ENCODE measurements at places on chromosomes 1 and 21.

- DNase-seq: no peak
Measured at GRCh38 chr1:107545056-107545577, 404.3 kb downstream of the NTNG1 start.

DNA sequence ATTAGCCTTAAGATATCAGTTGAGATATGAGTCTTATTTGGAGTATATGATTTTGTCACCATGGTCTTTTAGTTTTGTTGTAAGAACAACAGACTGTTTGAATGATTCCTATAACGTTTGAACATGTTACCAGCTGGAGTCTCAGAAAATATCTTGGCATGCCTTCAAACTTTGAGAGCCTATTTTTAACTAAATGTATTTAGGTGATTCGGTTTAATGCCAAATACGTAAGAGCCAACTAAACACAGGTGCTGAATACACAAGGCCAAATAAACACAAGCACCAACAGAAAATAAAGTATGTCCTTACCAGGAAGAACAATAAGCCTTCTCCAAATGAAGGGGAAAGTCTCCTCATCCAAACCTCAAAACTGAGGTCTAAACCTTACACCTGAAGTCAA lies 48.6 kb downstream of the PRKACB start:
- DNase-seq: no peak

- no peak for DNase-seq
Measured at GRCh38 chr1:199319341-199319740, 680.5 kb downstream of the PTPRC start.

DNA sequence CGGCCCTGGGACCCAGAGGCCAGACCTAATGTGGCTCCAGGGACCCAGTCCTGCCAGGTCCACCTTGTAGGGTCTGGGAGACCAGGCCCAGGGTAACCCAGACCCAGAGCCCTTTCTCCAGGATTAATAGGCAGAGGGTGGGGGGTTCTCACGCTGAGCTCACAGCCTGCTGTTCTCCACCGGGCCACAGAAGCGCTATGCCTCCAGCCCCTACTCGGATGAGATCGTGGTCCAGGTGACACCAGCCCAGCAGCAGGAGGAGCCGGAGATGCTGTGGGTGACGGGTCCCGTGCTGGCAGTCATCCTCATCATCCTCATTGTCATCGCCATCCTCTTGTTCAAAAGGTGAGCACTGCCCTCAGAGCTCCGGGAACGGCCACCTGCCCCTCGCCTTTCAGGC lies 43.3 kb upstream of the KDM4A start:
- DNase-seq: no peak

- no peak for DNase-seq
Measured at GRCh38 chr1:19453741-19454201, 31.6 kb downstream of the CAPZB start.

- peak; percentile 97 for DNase-seq
Measured at GRCh38 chr1:26431979-26432695, at the start of gene DHDDS. DHDDS (plus strand) TSS chr1:26432321; CDS start chr1:26432946, 625 bp downstream.

GRCh38 chr21:28883931-28884330 lies 108.7 kb downstream of the LTN1 start:
- DNase-seq: no peak

GRCh38 chr1:108113496-108113895 lies 86.6 kb downstream of the SLC25A24 start:
- DNase-seq: no peak

DNA sequence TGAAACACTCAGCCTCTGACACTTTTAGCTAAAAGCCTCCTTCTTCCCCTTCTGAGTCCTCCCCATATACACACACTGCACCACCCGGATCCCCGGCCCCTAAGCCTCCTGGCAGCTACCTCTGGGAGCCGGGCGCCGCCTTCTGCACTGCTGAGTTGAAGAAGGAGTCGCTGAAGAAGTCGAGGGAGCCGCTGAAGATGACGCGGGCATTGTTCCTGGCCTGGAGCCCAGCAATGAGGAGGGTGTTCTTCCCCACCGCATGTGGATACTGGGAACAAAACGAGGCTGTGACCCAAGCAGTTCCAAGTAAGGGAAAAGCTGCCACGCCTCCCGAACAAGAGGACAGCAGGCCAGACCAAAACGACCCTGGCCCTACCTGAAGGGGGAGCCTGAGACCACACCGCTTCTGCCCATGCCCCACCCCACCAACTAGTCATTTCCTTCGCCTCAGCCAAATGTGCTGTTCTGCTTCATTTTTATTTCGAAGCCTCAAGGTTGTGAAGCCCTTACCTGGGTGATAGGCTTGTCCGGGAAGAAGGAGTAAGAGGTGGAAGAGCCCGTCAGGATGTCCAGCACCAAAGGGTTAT lies 7.0 kb downstream of the DDOST start:
- DNase-seq: no peak

DNA sequence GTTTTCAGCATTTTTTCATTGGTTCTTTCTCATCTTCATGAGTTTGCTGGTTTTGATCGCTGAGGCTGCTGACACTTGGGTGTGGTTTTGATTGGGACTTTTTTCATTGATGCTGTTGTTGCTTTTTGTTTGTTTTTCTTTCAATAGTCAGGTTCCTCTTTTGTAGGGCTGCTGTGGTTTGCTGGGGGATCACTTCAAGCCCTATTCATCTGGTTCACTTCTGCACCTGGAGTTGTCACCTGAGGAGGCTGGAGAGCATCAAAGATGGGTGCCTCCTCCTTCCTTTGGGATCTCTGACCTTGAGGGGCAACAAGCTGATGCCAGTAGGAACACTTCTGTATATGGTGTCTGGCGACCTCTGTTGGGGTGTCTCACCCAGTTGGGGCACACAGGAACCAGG lies 1279.9 kb upstream of the TMPRSS15 start:
- no peak for DNase-seq

GRCh38 chr1:169363046-169363730 lies 4.4 kb downstream of the NME7 start:
- no peak for DNase-seq

DNA sequence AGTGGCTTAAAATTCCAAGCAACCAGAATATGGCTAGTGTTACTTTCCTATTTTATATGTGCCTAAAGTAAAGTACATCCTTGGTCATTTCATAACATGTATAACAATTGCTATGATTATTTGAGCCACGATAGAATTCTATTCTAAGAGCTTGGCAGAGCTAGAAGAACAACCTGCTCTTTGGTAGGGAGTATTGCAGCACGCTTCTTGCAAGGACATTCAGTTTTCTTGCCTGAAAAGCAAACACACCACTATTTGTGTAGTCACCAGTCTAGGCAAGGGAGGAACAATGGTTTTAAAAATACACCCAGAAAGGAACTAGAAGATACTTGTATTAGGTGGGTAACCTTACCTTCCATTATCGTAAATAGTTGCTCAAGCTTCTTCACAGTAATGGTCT lies 51.5 kb downstream of the CNST start:
- DNase-seq: no peak

DNA sequence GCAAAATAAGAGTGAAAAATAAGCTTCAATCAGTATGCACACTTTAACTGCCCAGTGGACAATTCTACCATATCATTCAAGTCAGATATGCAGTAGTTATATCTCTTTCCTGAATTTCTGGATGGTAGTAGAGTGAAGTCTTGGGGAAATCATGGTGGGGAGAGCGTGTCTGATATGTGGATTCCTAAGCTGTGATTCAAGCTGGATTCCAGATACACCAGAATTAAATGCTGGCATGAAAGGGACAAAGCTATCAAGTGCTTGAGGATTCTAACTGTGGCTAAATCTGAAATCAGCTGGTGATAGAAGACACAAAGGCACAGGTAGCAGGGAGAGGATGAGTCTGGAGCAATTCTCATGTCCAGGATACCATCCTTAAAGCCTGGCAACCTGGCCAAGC lies 323.5 kb downstream of the DUSP10 start:
- no peak for DNase-seq

DNA sequence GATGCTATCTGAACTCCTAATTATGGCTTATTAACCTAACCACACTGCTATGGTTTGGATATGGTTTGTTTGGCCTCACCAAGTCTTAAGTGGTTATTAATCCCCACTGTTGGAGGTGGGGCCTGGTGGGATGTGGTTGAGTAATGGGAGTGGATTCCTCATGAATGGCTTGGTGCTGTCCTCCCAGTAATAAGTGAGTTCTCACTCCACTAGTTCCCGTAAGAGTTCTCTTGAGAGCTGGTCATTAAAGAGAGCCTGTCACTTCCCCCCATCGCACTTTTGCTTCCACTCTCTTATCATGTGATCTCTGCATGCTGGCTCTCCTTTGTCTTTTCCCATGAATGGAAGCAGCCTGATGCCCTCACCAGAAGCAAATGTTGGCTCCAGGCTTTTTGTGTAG lies 328.8 kb downstream of the PLA2G4A start:
- DNase-seq: no peak

- DNase-seq: no peak
Measured at GRCh38 chr1:93770640-93771039, 89.0 kb upstream of the BCAR3 start.

GRCh38 chr1:179090522-179090921 lies 8.7 kb downstream of the TOR3A start:
- DNase-seq: peak; percentile 80

DNA sequence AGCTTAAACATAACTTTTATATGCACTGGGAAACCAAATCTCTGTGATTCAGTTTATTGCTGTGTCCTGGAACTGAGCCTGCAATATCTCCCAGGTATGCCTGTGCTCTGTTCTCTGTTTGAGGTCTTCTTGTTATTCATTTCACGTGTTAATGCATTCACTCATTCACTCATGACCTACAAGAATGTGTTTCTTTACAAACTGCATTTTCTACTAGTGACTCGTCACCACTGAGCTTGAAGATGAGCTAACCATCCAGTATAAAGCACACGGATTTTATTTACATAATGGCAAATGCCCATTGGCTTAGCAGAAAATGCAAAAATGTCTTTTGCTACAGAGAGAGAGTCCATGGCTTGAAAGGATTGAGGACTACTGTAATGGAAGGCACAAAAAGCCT lies 75.0 kb upstream of the DUSP10 start:
- DNase-seq: no peak

DNA sequence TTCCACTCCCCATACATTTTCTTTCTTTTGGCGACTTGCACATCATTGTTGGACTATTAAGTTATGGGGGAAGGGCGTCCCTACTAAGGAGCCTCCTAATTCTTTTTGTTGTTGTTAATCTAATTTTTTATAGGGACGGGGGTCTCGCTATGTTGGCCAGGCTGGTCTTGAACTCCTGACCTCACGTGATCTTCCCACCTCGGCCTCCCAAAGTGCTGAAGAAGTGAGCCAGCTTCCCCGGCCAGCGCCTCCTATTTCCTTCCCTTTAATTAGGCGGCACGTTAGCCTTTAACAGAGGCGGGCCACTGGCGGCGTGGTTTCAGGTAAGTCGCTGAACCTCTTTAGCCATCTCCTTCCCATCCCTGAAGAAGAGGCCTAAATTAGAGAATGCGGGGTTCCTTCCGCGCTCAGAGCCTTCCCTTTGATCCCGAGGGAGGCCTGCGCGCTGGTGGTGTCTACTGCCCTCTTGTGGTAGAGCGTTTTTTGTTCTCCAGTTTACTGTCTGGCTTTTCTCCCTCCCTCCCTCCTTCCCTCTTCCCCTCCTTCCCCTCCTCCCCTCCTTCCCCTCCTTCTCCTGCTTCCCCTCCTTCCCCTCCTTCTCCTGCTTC lies 38.1 kb downstream of the TNFRSF9 start:
- DNase-seq: peak; percentile 73

GRCh38 chr1:6023346-6023745 lies 22.3 kb upstream of the KCNAB2 start:
- no peak for DNase-seq

- peak; percentile 85 for DNase-seq
Measured at GRCh38 chr1:109640285-109640865, 15.5 kb upstream of the GSTM4 start.

DNA sequence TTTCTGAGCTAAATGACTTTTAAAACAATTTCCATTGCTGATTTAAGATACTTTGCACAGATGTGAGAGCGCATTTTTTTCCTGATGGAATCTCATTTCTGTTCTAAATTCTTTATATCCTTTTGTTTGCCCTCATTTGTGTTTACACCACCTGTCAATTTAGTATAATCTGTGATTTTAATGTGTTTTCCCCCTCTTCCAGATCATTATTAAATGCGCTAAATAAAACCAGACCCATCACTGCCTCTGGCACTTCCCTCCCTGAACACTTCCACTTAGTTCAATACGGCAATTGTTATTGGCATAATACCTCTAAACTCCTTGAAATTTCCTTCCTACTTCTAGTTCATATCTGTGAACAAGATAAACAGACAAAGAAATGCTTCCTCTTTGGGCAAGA lies 186.9 kb upstream of the ADGRL2 start:
- DNase-seq: no peak

DNA sequence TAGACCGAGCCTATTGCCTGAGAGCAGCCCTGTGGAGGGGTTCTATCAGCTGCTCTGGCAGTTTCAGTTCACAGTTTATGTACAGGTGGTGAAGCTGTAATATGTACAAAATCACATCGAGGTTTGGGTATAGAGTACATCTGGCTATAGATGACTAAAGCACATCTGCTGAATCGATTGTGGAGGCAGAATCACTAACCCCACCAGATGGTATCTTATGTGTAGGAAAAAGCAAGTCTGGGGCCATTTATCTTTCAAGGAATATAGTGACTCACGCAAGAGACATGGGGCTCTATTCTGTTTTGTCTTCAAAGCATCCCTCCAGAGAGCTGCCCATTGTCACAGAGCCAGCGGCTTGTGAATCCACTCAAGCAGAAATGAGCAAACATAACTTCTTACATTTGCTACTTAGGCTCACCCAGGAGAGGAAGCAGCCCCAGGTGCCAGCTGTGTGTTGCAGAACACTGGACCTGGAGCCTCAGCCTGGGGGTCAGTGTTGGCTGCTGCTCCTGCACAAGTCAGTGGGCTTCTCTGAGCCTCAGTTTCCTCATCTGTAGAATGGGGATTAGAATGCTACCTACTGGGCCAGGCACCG lies 21.3 kb downstream of the MIIP start:
- DNase-seq: no peak

DNA sequence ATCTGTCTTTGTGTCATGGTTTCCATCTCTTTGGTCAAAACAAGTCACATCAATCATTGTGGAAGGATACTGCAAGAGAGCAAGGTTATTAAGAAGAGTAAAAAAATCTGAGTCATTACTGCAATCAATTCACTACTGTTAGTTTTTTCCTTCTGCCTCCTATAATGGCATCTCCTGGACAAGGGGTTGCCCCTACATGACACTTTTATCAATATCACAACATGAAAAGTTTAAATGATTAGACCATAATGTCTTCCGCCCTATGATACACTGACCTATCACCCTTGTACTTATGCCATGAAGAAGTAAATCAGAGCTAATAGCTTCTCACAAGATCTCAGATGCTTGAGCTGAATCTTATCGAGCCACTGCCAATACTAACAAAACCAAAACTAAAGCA lies 223.9 kb downstream of the KCNK2 start:
- DNase-seq: no peak

DNA sequence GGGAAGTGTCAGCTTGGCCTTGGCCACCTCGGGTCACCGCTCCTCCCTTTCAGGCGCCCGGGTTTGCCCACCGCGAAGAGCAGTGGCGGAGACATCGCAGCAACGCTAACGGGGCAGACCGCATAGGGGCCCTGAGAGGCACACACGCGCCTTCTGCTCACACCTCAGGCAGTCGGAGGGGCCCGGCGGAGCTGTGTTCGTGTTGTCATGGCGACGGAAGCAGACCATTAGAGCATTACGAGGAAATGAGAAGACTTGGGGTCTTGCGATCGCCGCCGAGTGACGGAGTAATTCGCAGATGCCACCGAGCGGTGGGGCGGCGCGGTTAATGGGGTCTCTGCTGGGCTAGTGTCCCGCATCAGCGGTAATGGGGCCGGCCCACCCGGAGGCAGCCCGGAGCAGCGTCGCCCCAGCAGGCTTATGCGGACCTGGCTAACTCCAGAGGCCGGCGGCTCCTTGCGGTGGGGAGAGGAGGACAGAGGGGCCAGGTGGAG lies 144.1 kb downstream of the TNR start:
- no peak for DNase-seq

Data from tibial artery (tissue), 4 donors.